ENCODE measurements at places on chromosomes 7 and 10.
A peak's percentile ranks its signal among the peaks of the same experiment; 100 is the strongest.

DNA sequence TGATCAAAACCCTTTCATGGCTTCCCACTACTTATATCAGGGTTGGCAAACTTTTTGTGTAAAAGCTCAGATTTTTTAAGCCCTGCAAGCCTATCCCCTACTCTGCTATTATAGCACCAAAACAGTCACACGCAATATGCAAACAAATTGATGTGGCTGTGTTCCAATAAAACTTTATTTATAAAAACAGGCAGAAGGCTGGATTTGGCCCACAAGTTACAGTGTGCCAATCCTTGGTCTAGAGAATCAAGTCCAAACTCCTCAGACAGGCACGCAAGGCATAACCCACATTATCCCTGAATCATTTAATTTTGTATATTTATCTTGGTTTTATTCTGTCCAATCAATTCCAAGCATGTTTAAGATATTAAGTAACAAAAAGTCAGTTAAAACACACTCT, 71.9 kb downstream of the SGMS1 start:
- DNase-seq = no peak

DNA sequence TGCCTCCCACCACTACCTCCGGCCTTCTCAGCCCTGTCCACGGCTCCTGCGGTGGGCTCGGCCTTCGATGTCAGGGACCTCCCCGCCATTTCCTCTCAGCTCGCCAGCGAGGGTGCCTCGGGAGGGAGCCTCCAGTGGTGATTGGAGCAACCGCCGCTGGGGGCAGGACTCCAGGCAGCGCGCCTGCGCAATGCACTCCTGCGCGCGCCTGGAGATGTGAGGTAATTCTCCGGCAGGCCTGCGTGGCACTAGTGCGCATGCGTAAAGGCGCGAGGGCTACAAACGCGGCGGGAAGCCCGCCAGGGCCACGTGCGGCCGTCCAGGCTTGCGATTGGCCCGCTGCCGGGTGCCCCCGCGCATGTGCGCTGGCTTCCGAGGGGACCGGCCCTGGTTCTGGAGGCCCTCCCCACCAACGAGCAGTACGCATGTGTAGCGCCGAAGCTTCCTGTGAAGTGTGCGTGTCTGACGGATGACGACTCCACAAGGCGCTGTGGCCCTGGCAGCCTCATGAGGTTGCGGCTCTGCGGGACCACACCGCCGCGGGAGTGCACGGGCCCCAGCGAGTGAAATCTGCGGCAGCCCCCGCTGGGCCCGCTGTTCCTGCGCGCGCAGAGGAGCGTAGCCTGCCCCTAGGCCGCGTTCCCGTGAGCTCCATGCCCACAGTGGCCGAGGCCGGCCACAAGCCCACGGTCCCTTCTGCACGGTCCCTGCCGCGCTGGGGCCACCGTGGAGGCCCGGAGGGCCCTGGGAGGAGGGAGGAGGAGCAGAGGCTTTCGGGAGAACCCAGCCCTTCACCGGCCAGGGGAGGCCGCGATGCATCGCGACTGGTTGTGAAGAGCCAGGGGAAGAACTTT, at the start of gene SYCE1:
SYCE1 (minus strand) TSS at position 143 of the 854 bp plus-strand sequence; CDS start at position 89, 54 bp downstream.
- no peak for DNase-seq

DNA sequence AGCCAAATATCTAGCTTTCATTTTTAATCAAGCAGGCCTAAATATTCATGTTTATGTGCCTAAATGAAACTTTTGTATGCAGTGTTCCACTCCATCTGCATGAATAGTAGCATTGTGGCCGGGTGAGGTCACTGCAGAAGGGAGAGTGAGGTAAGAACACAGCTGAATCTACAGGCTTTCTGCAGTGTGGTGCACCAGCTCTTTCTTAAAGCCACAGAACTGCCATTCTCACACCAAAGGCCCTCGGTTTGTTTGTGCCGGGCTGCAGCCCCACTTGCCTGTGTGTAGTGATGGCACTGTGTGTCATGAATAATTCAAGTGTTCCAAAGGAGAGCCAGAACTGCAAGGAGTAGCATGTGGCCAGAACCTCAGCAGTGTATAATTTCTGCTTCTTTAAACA, 204.1 kb downstream of the TRIL start:
- peak; percentile 87 for DNase-seq

DNA sequence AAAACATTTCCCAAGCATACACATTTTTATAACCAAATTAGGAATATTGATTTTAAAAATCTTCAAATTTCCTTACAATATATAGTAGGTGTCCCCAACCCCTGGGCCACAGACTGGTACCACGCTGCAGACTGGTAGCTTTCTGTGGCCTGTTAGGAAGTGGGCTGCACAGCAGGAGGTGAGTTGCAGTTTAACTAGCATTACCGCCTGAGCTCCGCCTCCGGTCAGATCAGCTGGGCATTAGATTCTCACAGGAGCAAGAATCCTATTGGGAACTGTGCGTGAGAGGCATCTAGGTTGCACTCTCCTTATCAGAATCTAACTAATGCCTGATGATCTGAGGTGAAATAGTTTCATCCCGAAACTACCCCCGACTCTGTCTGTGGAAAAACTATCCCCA, 62.1 kb downstream of the ZWINT start:
- DNase-seq = no peak

- no peak for DNase-seq
Observed at GRCh38 chr7:22617166-22617565, 109.8 kb upstream of the IL6 start.

DNA sequence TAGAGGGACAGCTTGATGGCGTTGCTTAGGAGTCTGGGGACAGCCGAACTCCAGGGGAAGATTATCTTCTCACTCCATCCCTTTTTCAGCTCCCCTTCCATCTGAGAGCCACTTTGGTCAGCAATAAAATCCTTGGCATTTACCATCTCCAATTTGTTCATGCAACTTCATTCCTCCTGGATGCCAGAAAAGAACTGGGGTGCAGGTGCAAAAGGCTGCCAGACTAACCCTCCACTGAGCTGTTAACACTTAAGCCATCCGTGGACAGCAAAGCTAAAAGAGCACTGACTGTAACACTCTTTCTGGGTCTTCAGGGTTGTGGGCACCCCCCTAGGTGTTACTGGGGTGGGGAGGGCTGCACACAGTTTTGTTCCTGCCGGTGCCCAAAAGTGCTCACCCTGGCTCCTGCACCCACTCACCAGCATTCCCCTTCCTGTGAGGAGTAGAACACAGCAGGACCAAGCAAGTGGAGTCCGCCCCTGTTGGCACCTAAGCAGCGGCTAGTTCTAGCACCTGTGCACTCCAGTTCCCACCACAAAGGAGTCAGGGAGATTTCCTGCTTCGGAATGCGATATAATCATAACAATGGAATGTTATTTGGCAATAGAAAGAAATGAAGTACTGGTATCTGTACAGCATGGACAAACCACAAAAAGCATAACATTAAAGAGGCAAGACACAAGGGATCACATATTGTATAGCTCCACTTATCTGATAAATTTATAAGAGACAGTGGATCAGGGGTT, 95.1 kb downstream of the NPY start:
- DNase-seq = peak; percentile 84

GRCh38 chr10:73581918-73582317, 9.2 kb downstream of the USP54 start:
- DNase-seq = no peak

GRCh38 chr10:22834471-22834870, 93.4 kb upstream of the ARMC3 start:
- no peak for DNase-seq

- DNase-seq = no peak
Observed at GRCh38 chr7:30683306-30683705, 1.1 kb upstream of the CRHR2 start.

DNA sequence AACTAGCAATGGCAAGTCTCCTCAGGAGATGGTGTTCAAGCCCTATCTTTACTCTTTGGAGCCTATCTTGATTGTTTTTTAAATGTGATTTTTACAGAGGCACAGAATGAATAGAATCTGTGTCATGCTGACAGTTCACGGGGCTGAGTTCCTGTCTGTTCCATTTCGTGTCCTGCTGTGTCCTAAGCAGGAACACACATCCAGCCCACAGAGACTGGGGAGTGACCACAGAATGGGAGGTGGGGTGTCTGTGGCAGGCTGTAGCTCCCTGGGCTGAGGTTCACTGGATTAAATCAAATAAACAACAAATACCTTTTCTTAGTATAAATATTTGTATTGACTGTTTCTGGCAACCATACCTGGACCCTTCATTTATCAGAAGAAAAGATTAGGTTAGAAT, 73.4 kb upstream of the CARD11 start:
- DNase-seq = no peak

GRCh38 chr10:58140691-58141347, 126.9 kb downstream of the IPMK start:
- no peak for DNase-seq

- DNase-seq = no peak
Observed at GRCh38 chr10:21150166-21150565, 253.1 kb upstream of the NEBL start.

- DNase-seq = peak; percentile 72
Observed at GRCh38 chr10:110068780-110069179, 61.0 kb downstream of the ADD3 start.

- peak; percentile 66 for DNase-seq
Observed at GRCh38 chr10:110641256-110641655, 2.9 kb upstream of the RBM20 start.

DNA sequence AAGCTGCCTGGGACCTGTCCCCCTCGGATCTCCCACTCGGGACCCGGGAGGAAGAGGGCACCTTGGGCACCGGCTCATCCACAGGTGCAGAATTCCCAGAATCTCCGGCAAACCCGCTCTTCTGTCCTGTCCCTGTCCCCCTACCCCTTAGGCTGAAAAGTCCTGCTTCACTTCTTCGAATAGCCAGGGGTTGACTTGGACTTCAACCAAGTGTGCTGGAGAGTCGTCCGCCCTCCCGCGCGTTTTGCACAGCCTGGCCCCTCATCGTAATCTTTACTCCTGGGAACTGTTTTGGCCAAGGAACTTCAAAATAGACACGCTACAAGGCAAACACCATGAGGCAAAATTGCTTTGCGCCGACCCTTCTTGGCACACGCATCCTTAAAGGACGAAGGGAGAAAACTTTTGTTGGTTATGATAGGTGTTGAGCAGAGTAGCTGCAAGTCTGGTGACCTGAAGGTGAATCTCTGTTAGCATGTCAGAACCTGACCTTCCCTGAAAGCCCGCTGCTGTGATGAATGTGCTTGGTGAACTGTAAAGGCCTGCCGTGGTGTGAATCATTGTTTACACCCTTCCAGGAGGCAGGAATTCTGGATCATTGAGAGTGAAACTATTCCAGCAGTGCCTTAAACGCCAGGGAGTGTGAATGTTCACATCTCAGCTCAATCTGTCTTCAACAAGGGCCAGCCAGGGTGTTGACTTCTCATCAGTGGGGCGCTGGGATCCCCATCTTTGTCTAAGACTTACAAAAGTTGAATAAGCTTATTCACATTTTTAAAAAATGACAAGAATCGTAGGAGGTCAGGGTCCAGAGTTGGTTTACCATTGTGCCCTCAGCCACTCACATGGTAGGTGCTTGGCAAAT, 589 bp upstream of the RAPGEF5 start:
- no peak for DNase-seq

All from SJCRH30 (cell line).